T-cell (primary cell): ENCODE measurements at places on chromosomes 12 and 14. TPM values are rescaled to one million over a fixed set of nuclear protein-coding genes. Genes with fewer than 3 reads are reported as not detected.

Gene SLC25A47
- not detected for total RNA-seq

Gene SLC17A8
- not detected for total RNA-seq

Gene REP15
- not detected for total RNA-seq

Gene OR6C74
- not detected for total RNA-seq

Gene NRXN3
- not detected for total RNA-seq

Gene MUCL1
- total RNA-seq = not detected

Gene MYL2
- total RNA-seq = not detected

Gene OR6C2
- total RNA-seq = not detected

Gene SH2B3
- 27.6 TPM for total RNA-seq

Gene GRIP1
- 3.6 TPM for total RNA-seq

Gene PPP4R4
- total RNA-seq = 0.54 TPM

Gene RASSF8
- total RNA-seq = not detected

Gene CLEC9A
- 0.61 TPM for total RNA-seq

Gene TAS2R20
- 2.6 TPM for total RNA-seq

Gene SLC11A2
- total RNA-seq = 52.1 TPM

Gene SCYL2
- 40.0 TPM for total RNA-seq

Gene PCED1B
- 159 TPM for total RNA-seq

Gene VDR
- total RNA-seq = 0.89 TPM

Gene FERMT2
- 1.0 TPM for total RNA-seq

- no peak for DNase-seq
These were observed 11.0 kb downstream of the PTGER2 start for GRCh38 chr14:52325126-52325525.

DNA sequence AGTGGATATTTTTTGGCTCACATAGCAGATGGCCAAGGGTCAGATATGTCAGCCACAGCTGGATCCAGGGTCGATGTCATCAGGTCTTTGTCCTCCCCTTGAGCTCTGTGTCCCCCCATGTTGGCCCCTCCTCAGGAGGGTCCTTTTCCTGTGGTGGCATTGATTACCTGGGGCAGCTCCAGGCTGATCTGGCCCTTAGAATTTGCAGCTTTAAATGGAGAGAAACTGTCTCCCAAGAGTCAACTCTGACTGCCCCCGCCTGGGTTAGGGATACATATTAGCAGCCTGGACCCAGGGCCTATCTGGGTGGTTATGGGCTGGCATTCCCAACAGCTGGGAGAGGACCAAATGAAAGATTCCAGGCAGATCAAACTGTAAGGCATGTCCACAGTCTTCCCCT lies 330.5 kb downstream of the RGS6 start:
- no peak for DNase-seq

GRCh38 chr14:101709533-101709881 lies 52.0 kb upstream of the PPP2R5C start:
- no peak for DNase-seq

DNA sequence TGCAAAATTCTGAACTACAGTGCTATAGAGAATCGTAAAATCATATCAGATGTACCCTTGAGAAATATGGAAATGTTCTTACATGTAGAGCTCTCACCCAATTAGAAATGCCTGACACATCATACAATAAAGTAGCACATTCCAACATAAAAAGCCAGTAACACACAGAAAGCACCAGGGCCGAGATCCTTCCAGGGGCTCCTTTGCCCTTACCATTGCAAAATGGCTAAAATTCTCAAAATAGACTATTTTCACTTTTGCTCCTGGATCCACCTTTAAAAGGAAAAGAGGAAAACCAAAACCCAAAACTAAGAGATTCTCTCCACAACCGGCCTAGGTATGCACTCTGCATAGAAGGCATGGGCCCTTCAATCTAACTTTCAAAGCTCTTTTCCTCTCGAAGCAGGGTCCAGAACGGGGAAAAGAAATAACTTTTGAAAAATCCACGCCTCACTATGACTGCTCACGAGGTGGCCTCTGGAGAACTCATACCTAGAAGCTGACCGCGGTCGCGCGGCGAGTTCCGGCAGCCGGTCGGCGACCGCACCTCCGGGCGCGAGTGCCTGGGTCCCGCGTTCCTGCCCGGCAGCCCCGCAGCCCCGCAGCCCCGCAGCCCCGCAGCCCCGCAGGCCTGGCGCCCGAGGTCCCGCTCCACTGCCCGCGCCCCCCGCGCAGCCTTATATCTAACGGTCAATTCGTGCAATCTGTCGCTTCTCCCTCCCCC lies 2.7 kb downstream of the OTX2 start:
- no peak for DNase-seq

DNA sequence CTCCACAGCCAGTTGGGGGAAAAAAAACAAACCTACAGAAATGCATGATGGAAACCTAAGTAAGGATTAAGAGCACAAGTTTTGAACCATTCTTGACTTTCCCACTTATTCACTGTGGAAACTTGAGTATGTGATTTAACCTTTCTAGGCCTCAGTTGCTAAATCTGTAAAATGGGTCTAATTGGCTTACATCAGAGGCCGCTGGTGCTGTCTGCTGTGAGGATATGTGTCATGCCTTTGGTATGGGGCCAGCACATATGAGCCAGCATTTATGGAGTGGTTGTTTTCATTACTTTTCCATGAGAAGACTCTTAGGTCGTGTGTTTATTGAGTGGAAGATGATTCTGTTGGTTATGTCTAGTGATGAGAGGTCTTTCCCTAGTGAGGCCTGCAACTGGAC lies 102.4 kb downstream of the ESR2 start:
- DNase-seq = no peak

GRCh38 chr14:38158468-38158867 lies 49.2 kb upstream of the SSTR1 start:
- no peak for DNase-seq

DNA sequence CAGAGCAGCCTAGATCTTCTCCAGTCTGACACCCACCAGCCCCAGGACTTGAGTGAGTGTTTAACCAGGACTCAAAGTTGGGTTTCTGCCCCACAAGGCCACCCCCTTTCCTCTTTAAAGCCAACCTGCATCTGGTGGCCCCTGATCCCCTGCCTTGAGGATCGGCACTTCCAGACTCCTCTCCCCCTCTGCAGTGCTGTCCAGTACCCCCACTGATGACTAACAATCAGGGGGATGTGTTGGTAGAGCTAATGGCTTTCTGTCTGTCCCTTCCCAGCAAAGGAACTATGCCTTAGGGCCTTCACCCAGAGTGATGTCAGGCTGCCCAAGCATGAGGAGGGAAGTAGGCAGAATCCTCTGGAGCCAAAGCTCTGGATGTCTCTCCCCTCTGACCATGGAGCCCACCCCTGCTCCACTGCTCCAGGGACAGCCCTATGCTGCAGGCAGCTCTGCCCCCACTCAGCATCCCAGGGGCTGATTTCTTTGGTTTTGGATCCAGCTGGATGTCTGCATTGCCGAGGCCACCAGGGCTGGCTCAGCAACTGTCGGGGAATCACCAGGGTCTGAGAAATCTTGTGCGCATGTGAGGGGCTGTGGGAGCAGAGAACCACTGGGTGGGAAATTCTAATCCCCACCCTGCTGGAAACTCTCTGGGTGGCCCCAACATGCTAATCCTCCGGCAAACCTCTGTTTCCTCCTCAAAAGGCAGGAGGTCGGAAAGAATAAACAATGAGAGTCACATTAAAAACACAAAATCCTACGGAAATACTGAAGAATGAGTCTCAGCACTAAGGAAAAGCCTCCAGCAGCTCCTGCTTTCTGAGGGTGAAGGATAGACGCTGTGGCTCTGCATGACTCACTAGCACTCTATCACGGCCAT lies 42.9 kb downstream of the DAD1 start:
- no peak for DNase-seq

GRCh38 chr14:64394977-64395633 lies 7.0 kb downstream of the MTHFD1 start:
- no peak for DNase-seq

GRCh38 chr12:10366875-10367274 lies 23.0 kb downstream of the KLRK1 start:
- no peak for DNase-seq

GRCh38 chr12:110200124-110200417 lies 75.9 kb downstream of the IFT81 start:
- no peak for DNase-seq

- no peak for DNase-seq
These were observed 13.5 kb upstream of the IRF2BPL start for GRCh38 chr14:77041881-77042545.

DNA sequence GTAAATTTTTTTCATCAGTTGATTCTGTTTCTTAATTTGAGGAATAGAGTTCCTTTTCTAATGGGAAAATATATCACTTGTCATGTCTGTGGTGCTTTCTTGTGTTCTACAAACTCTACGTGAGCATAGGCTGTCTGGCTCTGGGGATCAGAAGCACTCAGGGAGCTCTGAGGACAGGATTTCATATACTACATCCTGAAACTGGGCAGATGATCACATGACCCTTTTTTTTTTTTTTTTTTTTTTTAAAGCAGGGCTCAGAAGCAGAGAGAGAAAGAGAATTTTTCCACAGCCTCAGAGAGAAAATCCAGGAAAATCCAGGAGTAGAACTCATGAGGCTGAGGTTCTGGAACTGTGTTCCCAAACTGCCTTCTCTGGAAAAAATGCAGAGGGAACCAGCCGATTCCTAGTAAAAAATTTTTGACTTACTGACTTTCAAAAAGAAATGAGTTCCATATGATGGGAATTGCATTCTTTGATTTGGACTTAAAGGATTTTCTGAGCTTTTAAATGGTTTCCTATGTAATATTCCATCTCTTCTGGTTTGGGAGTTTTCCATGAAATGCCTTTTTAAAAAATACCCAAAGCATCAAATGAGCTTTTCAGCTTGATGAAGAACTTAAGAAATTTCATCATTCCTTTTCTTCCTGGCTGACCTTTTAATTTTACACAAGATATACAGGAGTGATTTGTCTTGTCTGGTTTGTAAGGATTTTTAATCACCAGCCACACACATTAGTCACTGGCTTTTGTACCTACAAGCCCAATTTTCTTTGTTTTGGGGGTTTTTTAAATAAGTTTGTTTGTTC lies 183.1 kb upstream of the HIF1A start:
- DNase-seq = no peak

DNA sequence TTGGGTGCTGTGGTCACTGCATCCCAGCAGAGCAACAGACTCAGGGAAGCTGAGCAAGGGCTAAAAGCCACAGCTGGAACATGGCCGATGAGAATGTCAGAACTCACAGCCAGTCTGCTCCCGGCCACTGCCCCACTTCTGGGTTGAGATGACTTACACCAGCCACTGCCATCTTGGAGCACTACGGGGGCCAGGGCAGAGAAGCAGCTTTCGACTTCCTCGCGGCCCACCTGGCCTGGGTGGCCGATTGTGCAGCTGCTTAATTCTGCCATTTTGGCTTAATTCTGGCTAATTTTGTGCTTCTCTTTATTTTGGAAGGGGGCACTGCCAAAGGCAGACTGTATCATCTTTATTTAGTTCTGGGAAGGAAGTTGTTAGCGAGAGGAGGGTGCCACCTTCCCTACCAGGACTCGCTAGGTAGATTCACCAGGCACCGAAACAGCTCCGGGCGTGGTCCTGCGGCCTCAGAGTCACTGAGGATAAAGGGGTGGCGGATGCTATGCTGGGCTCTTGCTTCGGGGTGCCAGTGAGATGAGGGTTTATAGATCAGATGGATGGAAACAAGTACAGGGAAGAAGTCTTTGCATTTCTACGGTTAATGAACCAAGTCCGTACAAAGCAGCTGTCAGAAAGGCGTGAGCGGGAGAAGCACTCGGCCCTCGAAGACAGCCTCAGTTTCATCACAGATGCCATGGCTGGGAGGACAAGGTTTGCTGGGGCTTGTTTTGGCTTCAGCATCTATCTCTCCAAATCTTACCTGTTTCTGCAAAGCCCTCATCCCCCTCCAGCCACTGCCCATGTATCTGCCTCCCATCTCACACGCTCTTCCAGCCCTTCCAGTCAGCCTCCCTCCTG lies 147.8 kb downstream of the PIWIL1 start:
- DNase-seq = no peak

DNA sequence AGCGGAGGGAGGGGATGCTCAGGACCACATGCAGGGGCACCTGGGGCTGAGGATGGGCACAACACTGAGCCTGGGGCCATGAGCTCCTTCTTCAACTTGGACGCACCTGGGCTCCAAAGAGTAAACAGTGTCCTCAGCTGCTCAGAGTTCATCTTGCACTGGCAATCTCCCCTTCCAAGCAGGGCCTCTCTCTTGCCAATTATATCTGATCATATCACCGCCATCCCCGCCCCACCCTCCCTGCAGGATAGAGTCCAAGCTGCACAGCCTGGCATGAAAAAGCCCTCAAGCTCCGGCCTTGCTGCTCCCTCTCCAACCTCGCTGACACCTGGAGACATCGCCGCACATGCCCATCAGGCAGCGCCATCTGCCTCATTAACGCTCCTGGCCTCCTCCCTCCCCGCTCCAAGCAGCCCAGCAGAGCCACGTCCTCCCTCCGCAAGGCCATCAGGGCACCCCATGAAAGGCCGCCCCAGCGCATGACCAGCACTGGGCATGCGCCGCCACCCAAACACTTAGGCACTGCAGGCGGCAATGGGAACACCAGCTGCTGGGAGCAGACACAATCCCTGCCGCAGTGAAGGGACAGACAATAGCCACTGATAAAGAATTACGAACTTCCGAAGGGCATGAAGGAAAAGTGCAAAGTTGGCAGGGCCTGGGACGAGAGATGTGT lies 88.8 kb downstream of the CHGA start:
- DNase-seq = no peak

DNA sequence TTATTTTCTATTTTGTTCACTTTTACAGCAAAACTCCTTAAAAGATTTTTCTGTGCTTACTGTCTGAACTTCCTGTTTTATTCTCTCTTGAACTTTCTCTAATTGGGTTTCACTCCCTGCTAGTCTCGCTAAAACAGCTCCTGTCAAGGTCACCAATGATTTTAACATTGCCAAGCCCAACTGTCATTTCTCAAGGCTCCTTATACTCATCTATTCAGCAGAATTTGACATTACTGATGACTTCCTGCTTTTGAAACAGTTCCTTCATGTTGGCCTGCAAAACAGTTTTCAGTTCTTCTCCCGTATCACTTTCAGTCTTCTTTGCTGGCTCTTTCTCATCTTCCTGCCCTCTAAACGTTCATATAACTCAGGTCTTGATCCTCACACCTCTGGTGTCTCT lies 268.5 kb upstream of the USP15 start:
- DNase-seq = no peak

GRCh38 chr12:128318341-128318740 lies 51.4 kb downstream of the TMEM132C start:
- no peak for DNase-seq

GRCh38 chr12:68207276-68207675 lies 18.3 kb downstream of the IL26 start:
- DNase-seq = no peak
